ENCODE measurements at places on chromosomes 12 and 14.

- no peak for DNase-seq
These were observed 465.8 kb downstream of the APAF1 start for GRCh38 chr12:99110868-99111267.

- no peak for DNase-seq
These were observed 79.4 kb upstream of the HIF1A start for GRCh38 chr14:61615743-61616523.

DNA sequence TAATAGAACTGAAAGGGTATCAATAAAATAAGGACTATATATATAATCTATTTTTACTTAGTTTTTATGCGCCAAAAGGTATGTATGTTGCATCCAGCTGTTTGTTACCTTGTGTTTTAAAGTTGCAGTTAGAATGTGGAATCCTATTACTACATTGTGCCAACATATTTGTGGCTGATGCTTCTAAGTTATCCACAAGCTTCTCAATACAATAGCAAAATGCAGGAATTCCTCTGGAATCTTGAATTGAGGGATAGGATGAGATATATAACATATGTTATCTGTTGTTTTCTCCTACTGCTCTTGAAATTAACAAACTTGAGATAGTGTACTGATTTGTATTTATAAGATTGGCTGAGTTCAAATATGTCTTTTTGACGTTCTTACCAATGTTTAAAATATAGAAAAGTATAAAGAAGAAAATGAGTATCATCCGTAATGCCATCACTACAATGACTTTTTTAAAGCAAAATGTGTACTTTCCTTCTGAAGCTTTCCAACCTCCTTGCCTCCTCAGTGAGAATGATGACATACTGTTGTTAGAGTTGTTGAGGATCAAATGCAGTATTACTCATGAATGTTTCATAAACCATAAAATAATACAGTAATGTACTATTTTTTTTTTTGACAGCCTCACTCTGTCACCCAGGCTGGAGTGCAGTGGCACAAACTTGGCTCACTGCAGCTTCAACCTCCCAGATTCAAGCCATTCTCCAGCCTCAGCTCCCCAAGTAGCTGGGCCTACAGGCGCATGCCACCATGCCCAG is 6.6 kb downstream of the RAP1B start:
- no peak for DNase-seq

DNA sequence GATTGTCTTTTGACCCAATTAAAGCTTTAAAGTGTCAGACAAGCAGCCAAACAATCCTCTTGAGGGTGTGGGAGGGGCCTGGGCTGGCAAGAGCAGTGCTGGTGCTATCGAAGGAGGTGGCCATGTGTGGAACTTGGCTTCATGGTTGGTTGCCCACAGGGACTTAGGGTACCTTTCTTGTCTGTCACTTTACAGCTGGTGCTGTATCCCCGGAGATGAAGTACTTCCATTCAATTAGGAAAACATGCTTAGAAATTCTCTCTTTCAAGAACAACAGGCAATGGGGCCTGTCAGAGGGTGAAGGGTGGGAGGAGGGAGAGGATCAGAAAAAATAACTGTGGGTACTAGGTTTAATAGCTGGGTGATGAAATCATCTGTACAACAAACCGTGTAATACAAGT is 86.5 kb downstream of the DAAM1 start:
- DNase-seq = no peak

GRCh38 chr12:113039911-113040445 is 16.6 kb upstream of the DTX1 start:
- DNase-seq = no peak

- no peak for DNase-seq
These were observed 206.5 kb downstream of the EFCAB11 start for GRCh38 chr14:89748004-89748403.

DNA sequence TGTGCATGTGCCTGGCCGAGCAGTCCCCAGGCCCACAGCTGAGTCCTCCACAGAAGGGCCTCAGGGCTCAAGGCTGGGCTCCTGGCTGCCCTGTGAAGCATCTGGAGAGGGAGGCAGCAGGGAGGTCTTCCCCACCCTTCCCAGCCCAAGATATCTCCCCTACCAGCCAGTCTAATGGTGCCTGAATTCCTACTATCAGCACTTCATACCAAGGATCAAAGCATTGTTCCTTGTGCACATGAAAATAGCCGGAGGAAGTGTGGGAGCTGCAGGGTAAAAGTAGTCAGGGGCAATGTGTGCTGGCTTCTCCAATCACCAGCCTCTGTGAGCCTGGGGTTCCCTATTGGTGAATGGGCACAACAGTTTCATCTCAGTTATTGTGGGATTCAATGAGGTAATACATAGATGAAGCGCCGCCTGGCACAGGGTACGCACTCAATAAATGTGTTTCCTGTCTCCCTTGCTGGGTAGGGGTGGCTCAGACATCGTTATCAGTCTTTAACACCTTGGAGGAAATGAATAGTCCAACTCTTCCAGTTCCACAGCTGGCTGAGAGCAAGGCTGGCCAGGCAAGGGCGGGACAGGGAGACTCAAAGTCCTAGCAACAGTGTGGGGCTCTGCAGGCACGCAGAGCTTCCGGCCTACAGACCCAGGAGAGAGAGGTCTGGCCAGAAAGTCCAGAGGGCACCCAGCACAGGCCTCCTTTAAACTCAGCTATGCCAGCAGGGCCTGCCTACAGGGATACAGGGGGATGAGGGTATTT is 39.1 kb upstream of the PNMA1 start:
- no peak for DNase-seq

- no peak for DNase-seq
These were observed 35.2 kb upstream of the SLC38A1 start for GRCh38 chr12:46304070-46304469.

DNA sequence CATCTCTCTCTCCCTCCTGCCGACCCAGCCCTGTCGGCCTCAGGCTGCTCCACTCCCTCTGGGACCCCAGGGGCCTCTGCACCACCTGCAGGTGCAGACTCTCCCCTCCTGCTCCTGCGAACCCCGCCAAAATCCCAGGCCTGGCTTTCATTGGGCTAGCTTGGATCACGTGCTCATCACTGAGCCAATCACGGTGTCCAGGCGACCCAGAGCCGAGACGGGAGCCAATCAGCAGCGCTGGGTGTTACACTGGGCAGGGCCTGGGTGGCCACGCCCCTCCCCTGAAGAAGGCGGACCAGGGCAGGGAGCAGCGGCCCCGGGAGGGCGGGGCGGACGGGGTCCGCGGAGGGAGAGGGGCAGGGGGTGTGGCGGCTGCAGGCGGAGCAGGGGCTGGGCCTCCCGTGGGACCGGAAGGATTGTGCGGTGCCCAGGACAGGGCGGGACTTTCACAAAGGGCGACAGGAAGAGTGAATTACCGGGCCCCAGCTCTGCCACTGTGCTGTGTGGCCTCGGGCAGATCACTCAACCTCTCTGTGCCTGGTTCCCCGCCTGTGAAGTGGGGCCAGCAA is 66.6 kb upstream of the FBRSL1 start:
- DNase-seq = no peak

DNA sequence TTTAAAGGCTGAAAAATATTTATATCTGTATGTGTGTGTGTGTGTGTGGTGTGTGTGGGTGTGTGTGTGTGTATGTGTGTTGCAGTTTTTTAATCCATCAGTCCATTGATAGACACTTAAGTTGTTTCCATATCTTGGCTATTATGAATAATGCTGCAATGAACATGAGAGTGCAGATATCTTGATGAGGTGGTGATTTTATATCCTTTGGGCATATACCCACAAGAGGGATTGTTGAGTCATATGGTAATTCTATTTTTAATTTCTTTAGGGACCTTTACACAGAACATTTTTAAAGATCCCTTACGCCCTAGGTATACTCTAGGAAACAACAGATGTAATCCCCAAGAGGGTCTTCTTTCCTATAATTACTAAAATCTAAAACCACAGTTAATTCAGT is 154.5 kb upstream of the CLEC14A start:
- DNase-seq = no peak

DNA sequence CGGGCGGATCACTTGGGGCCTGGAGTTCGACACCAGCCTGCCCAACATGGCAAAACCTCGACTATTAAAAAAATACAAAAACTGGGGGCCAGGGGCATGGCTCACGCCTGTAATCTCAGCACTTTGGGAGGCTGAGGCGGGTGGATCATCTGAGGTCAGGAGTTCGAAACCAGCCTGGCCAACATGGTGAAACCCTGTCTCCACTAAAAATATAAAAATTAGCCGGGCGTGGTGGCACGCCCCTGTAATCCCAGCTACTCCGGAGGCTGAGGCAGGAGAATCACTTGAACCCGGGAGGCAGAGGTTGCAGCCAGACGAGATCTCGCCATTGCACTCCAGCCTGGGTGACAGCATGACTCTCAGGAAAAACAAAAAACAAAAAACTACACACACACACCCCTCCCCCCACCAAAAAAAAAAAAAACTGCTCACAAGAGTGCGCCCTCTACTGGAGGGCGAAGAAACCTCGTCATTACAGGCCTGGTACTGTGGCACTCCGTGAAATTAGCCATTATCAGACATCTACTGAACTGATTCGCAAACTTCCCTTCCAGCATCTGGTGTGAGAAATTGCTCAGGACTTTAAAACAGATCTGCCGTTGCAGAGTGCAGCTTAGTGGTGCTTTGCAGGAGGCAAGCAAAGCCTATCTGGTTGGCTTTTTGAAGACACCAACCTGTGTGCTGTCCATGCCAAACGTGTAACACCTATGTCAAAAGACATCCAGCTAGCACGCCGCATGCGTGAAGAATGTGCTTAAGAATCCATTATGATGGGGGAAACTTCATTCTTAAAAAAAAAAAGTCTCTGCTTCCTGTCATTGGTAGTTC is 7.7 kb downstream of the PPP1R3E start:
- DNase-seq = no peak

- no peak for DNase-seq
These were observed 138.5 kb downstream of the ESRRB start for GRCh38 chr14:76514213-76514998.

GRCh38 chr12:94245631-94246383 is 97.4 kb downstream of the PLXNC1 start:
- no peak for DNase-seq

DNA sequence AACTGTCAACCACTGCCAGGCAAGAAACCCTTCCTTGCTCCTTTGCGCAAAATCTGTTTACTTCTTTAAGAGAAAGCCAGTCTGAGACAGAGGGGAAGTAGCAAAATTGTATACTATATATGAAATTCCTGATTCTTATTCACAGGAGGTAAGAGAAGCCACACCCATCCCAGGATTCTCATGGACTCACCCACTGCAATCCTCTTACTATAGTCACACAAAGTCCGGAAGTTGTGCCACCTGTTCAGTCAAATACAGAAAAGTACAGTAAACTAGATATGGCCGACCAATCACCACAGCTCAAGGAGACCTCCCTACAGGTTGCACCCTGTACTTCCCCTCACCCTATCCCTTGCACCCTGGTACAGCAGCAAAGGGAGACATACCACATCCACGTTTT is 2.9 kb downstream of the PRMT5 start:
- no peak for DNase-seq

GRCh38 chr12:93116632-93117031 is 187.5 kb upstream of the EEA1 start:
- DNase-seq = no peak

- no peak for DNase-seq
These were observed 255.2 kb downstream of the SYT1 start for GRCh38 chr12:79119796-79120195.

DNA sequence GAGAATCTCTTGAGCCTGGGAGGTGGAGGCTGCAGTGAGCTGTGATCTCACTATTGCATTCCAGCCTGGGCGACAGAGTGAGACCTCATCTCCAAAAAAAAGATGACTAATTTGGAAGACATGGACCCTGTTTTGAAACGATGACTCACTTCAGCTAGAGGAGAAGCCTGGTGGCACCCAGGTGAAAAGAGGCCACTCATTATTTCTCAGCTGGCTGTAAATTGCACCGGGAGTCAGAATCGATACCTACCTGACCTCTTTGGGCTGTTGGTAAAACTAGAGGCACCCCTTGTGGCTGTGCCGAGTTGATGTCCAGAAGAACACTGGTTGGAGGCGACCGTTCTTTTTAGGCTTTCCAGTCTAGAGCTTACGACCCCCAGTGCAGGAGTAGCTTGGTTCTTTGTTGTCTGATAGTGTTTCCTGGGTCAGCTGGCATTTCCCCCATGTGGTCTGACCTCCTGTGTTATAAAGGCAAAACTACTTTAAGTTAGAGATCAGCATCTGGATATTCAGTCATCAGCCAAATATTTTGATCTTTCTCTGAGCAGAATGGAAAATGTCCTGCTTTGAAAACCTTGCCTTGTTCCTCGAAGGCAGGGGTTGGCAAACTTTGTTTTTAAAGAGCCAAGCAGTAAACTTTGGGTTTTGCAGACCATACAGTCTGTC is 93.2 kb downstream of the CHST11 start:
- DNase-seq = no peak

GRCh38 chr12:67790660-67791059 is 142.1 kb downstream of the DYRK2 start:
- no peak for DNase-seq

GRCh38 chr12:114608509-114608908 is 75.5 kb downstream of the TBX3 start:
- no peak for DNase-seq

DNA sequence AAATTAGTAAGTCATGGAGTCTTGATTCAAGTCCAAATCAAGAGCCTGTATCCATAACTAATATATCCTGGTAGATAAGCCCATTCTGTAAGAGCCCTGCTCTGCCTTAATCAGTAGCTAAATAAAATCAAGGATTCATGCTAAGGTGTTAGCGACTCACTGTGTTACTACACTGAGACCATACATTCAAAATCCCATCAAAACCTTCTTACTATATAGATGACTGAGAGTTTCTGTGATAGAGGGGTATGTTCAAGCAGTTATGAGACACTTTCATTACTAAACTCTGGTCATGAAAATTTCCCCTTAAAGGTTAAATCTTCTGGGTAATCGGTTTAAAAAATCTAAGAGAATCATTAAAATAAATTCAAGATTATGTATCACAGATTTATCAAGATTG is 78.5 kb downstream of the MDGA2 start:
- no peak for DNase-seq

- no peak for DNase-seq
These were observed 214.7 kb downstream of the NOVA1 start for GRCh38 chr14:26382901-26383685.
